MM.1S (cell line): ENCODE measurements at places on chromosomes 7 and 10.

- no peak for DNase-seq
These were observed 11.1 kb upstream of the ACSL5 start for GRCh38 chr10:112362833-112363232.

DNA sequence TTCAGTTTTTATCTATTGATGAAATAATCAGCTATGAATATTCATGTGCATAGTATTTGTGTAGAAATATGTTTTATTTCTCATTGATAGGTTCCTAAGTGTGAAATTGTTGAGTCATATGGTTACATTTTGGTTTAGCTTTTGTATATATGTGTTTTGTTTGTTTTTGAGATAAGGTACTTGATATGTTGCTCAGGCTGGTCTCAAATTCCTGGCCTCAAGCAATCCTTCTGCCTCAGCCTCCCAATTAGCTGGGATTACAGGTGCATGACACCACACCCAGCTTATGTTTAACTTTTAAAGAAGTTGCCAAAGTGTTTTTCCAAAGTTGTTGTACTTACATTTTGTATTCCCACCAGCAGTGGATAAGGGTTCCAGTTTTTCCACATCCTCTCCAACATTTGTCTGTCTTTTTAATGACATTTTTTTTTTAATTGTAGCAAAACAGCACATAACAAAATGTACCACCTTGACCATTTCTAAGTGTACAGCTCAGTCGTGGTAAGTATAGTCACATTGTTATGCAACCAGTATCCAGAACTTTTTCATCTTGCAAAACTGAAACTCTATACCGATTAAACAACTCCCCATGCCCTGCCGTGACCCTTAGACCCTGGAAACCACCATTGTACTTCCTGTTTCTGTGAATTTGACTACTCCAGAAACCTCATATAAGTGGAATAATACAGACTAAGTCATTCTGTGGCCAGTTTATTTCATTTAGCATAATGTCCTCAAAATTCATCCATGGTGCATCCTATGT lies 12.6 kb upstream of the UBE2D1 start:
- peak; percentile 39 for DNase-seq

- no peak for DNase-seq
These were observed 980 bp upstream of the SH2B2 start for GRCh38 chr7:102285540-102286236.

DNA sequence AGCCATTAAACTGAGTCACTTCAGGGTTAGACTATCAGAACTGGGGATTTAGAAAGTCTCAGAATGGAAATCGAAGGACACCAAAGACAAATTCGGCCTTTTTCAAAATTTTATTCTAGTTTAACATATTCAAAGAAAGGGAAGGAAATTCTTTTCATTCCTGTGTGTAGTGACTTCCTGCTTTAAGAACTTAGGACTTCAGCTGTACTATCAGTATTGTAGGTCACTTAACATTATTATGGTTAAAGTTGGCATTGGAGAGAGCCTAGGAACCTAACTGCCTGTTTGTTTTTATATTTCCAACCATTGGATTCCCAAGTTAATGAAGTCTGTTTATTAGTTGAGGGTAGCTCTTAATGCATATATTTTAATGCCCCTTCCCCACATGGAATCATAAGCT lies 63.7 kb downstream of the PTEN start:
- DNase-seq, result no peak

GRCh38 chr7:34385384-34385783 lies 272.6 kb upstream of the NPSR1 start:
- DNase-seq, result no peak

GRCh38 chr7:55260171-55260570 lies 105.0 kb upstream of the LANCL2 start:
- DNase-seq, result no peak

- no peak for DNase-seq
These were observed 187.3 kb upstream of the AUTS2 start for GRCh38 chr7:69411018-69411417.
